ENCODE measurements at places on chromosomes 3 and 15.

DNA sequence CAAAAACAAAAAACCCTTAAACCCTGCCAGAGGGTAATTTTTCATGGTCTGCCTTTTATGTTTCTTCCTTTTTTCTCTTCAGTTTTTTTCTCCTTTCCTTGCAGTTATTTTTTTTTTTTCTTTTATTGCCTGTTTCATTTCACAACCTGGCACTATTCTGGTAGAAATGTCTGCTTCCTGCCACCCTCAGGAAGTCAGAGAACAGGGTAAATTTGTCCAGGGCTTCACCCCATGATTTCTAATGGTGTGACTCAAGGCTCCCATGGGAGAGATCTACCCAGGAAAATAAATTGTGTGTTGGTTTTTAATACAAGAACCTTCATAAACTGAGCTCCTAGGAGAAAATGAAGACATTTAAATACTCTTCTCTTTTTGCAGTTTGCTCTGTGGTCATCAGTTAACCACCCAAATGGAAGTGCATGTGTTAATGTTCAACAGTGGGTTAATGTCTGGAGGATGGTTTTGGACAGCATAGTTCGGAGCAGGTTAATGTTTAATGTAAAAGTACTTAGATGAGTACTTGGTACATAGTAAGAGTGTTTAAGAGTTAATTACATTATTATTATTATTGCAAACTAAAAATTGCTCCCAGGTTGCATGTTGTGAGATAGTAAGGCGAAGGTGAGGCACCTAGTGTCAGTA lies 45.9 kb downstream of the CGNL1 start:
- no peak for DNase-seq

DNA sequence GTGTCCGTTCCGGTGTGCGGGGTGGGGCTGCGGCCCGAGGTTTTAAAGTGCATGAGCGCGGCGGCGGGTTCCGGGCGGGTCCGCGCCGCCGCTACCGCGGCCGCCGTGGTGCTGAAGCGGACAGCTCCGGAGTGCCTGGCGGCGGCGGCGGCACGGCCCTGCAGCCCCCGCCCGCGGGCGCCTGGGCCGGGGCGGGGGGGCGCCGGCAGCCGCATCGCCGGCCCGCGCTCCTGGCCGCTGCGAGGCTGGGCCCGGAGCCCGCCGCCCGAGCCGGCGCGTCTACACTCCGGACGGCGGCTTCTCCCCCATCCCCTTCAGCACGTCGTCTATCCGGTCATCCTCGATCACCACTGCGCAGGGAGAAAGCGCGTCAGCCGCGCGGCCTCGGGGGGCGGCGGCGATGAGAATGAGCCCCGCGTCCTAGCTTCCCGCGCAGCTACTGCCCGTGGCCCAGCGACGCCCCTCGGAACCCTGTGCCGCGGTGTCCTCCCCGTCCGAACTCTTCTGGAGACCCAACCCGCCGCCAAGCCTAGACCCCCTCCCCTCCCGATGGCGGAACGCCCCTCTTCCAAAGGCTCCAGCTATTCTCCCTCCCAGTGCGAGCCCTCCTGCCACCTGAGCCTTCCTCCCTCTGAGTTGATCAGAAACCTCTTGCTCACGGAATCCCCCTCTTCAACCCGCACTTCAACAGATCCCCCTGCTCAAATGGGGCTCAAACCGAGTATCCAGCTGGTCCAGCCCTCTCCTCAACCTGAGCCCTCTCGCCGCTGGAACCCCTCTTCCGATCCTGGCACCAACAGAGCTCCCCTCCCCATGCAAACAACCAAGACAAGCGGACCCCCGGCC lies 1.3 kb downstream of the CAMK2N2 start:
- no peak for DNase-seq

GRCh38 chr3:39264053-39264452 lies 15.8 kb downstream of the CX3CR1 start:
- DNase-seq: no peak

DNA sequence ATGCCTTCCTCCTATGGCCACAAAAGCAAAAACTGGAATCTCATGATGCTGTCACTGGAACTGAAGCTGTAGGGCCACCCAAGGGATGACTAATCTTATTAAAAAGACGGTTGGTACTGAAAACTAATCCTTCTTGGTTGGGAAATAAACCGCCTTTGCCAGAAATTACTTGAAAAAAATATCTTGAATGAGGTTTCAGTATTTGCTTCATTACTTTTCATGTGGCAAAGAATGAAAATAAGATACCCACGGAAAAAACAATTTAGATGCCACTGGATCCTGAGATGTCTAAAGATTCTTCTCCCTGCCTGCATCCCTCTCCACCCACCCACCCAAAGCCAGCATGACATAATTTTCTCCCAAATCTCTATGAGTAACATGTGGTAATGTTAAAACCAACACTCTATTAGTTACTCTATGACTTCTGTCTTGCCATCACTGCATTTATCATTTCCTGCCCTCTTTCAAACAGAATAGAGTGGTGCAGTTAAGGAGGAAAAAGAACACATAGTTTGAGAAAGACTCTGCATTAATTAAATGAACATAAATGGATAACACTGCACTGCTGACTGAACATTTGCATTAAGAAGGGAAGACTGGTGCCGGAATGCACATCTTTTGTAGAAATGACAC lies 111.8 kb upstream of the DPH6 start:
- DNase-seq: no peak

DNA sequence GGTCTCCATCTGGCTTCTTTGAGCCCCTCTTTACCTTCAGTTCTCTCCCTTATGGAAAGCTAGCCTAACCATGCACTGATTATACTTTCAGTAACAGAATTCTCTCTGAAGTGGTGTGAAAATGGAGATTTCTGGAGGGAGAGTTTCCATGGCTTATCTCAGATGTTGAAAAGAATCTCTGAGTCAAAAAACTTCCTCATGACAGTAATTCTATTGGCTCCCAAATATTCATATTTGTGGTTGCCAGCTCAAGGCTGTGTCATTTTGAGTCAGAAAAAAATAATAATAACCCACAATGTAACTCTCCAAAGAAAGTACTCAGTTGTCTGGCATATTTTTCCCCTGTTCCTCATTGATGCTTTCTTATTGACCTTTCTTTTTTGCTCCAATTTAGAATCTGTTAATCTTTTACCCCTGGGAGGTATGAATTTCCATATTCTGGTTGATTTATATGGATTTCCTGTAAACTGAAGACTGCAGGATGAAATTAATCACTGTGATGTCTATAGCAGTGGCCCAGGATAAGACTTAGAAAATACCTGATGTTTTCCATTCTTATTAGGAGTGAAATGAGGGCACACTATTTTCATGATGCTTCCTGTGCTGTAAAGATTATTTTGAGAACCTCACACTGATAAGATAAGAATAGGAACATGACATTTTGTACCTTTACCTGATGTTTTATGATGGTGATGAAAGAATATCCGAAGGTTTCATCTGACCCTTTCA lies 149.5 kb upstream of the EPHA3 start:
- DNase-seq: no peak

- no peak for DNase-seq
Observed at GRCh38 chr3:133832802-133833144, 27.2 kb downstream of the SRPRB start.

- DNase-seq: no peak
Observed at GRCh38 chr3:194034346-194035336, 101.3 kb upstream of the HES1 start.

DNA sequence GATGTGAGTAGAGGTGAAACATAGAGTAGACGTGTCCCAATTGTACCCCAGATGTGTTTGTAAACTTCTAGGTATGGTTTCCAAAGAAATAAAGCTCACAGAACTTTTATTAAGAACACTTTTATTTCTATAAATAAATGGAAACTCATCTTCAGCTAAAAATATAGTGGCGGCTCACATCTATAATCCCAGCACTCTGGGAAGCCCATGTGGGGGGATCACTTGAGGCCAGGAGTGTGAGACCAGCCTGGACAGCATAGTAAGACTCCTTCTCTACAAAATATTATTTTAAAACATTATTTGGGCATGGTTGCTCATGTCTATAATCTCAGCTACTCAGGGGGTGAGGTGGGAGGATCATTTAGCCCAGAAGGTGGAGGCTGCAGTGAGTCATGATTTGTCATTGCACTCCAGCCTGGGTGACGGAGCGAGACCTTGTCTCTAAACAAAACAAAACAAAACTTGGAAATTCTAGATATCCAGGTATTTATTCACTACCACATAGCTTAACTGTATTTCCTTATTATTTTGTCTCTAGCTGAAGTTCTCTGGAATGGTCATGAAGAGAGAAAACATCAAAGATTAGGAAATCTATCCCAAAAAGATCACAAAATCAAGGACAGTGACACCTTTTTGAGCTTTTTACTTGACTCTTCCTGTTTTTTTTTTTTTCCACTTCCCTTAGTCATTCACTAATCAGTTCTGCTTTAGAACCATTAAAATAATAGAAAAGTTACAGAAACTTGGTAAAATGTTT lies 258.1 kb downstream of the TIGIT start:
- no peak for DNase-seq

- DNase-seq: no peak
Observed at GRCh38 chr3:191774485-191774884, 313.5 kb downstream of the PYDC2 start.

- peak; percentile 28 for DNase-seq
Observed at GRCh38 chr3:114447950-114448479, 154.2 kb downstream of the TIGIT start.

DNA sequence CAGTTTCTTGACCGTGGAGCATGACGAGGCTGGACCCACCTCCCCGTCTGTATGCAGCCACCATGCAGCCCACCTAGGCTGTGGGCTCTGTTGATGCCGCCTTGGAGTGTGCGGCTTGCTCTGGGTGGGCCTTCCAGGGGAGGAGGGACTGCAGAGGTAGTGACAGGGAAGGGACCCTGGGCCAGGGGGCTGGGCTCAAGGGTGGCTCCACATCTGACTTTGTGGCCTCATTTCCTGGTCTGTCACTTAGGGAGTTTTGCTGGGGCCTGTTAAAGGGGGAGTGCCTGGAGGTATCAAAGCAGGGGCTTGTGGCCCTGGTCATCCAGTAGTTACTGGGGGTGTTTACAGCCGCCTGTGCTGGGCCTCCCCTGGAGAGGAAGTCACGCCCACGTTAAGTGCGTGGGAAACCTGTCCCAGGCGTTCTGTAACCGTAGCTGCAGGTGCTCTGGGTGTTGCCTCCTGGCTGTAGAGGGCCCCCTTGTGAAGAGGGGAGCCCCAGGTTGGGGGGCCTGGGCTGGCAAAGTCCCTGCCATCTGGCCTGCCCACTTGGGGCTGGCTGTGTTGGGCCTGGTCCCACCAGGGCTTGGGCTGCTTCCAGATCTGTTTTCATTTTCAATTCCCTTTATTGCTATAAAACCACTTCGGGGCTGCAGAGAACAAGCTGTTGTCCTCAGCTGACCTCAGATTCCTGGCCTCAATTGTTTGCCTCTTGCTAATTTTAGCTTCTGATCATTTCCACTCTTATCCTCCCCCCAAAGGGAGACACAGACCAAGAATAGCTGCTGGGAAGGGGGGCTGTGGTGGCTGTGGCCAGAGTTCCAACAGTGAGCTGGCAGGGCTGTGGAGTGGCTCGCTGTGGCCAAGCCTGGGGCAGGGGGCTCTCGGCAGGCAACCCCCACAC lies 26.5 kb downstream of the KLF13 start:
- no peak for DNase-seq

DNA sequence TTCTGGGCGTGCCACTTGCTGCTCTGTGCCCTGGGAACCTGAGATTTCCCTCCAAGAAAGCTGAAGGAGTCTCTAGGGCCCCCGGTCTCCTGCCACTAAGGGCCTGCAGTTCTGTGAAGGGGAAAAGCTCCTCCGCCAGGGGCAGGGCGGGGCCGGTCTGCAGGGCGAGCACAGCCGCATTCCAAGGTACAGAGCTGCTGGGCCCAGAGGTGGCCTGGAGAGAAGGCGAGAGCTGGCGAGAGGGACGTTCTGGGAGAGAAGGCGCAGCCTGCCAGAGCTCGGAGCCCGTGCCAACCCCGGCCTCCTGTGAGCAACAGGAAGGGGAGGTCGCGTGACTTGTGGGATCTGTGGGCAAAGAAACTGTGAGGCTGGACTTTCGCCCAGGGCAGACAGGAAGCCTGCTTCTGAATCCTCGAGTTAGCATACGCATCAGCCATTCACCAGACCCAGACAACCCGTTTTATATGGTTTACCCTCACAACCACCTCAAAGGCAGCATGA lies 500.4 kb downstream of the SHQ1 start:
- DNase-seq: no peak

DNA sequence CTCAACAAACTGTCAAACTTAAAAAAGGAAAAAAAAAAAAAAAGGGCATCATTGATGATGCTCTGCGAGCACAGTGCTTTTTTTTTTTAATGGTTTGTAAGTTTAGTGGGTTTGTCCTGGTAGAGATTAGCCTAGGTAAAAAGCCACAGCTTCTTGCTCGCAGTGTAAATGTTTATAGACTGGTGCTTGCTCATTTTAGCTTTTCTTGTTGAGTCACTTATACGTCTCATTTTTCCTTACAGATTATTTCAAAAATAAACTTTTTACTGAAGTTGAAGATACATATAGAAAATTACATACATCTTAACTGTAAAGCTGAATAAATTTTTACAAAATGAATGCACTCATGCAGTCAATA lies 16.5 kb upstream of the TRA2B start:
- no peak for DNase-seq

- DNase-seq: no peak
Observed at GRCh38 chr3:151203051-151203420, at the start of gene GPR171. TSS of gene GPR171 (minus strand) at chr3:151203216. CDS start at chr3:151199386, 3,830 bp downstream.

DNA sequence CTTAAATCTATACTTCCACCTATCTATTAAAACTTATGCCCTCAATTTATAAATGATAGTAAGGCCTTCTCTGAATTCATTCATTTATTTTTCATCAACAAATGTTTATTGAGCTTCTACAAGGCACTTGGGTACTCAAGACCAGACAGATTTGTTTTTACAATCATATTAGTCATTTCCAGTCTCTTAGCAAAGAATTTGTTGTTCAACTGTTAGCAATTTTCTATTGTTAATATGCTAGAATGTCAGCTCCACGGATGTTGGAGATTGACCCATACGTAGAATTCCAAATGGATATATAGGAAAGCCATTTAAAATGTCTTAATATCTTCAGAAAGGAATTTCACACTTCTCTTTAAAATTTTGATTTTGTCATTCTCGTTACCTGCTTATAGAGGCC lies 36.7 kb downstream of the ZBTB38 start:
- DNase-seq: no peak

DNA sequence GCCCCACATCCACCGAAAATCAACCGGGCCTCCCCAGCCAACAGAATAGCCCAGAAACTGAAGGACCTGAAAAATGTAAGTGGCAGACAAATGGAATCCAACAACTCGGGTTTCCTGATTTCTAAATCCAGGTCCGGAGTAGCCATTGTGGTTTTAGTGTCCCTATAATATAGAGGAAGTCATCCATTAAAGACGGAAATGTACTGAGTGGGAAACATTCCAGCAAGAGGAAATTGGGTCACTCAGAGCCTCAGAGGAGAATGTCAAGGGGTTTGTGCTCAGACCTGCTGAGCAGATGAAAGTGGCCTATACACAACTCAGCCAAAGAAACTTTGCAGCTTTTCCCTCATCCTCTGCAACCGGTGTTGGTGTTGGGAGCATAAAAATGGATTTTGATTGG lies 366.7 kb downstream of the ERC2 start:
- no peak for DNase-seq

DNA sequence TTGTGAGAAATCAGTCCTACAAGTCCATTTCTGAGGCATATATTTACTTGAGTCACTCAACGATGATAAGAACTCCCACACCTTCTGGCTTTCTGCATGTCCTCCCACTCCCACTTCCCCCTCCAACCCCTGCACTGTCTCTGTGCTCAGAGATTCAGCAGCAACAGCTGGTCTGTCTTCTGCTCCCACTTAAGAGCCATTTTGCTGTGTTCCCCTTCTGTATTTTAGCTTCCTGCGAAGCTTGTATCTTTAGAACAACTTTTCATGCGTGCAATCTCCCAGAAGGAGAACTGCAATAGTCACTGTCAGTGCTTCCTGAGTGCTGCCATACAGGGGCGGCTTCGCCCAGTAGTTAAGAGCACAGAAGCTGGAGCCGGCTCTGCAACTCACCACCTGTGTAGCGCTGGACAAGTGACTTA lies 90.0 kb upstream of the SPATA12 start:
- DNase-seq: peak; percentile 12

Measured in NCI-H1694 treated with DMSO at 0.1 percent for 48 hours (cell line).